ENCODE measurements at places on chromosomes 11 and 22. TPM values are rescaled to one million over a fixed set of nuclear protein-coding genes. Genes with fewer than 3 reads are reported as not detected.

- peak; percentile 58 for DNase-seq
These were observed 26.8 kb downstream of the PGM2L1 start for GRCh38 chr11:74371269-74372052.

GRCh38 chr11:32379719-32380118 lies 55.6 kb downstream of the WT1 start:
- no peak for DNase-seq

The NXPE2 gene
- total RNA-seq, result 0.11 TPM

The LIPT2 gene
- total RNA-seq, result 2.0 TPM

- DNase-seq, result no peak
These were observed 118.1 kb downstream of the ATM start for GRCh38 chr11:108340973-108341372.

The ANGPTL5 gene
- total RNA-seq, result not detected

- no peak for DNase-seq
These were observed 46.0 kb upstream of the ADSL start for GRCh38 chr22:40300316-40300715.

The ANO3 gene
- total RNA-seq, result 0.11 TPM

DNA sequence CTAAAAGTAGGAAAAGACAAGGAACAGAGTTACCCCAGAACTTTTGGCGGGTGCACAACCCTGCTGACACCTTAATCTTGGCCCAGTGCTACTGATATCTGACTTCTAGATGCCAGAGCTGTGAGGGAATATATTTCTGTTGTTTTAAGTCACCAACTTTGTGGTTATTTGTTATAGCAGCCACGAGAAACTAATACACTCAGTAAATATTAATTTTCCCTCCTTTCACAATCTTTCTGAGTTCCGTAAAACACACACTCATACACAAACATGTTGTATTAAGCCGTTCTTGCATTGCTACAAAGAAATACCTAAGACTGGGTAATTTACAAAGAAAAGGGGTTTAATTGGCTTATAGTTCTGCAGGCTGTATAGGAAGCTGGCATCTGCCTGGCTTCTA lies 16.1 kb upstream of the ZDHHC13 start:
- DNase-seq, result no peak

DNA sequence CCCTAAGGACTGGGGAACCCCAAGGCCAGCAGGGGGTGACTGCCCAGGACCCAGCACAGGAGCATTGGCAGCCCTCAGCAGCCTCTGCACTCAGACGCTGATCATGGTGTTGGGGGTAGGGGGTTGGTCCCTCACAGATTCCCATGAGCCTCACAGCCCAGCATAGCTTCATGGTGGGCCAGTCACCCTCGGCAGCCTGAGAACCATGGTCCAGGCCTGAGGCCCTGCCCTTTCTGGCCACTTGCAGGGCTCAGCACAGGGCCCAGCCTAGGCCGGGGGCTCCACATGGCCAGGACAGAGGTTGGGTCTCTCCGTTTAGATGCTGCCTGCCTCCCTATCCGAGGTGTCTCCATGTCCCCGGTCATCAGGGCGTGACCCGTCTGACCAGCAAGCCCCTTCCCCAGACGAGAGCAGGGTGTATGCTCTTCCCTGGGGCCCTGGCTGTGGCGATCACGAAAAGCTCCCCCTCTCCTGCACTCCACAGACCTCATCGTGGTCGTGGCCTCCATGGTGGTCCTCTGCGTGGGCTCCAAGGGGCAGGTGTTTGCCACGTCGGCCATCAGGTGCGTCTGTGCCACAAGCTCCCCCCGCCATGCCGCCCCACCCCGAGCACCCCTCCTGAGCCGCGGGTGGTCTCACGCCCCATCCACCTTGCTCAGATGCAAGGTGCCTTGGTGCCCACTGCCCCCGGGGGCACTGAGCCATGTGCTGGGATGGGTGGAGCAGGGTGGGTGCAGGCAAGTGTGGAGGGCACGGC lies 126.2 kb downstream of the KCNQ1 start:
- no peak for DNase-seq

GRCh38 chr22:42655693-42656092 lies 6.5 kb upstream of the CYB5R3 start:
- no peak for DNase-seq

DNA sequence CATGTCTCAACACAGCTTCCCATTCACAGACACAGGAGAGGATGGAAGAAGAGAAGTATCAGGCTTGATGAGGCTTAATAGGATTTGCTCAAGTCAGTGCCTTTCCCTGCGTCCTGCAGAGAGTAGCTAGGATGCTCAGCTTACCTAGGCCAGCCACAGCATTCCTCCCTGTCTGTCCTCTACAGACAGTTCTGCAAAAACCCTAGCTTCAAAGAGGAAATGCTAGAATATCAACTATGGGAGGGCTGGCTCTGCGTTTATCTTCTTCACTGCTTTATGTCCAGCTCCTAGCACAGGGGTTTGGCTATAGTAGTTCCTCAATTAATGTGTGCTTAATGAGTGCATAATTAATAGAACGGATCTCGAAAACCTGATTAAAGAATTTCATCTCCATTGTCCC lies 16.4 kb downstream of the KCNJ5 start:
- DNase-seq, result no peak

GRCh38 chr11:65147352-65148075 lies 13.2 kb upstream of the SYVN1 start:
- no peak for DNase-seq

GRCh38 chr11:61587541-61587941 lies 6.7 kb upstream of the SYT7 start:
- no peak for DNase-seq

The KLHL35 gene
- 0.87 TPM for total RNA-seq

The POLR2F gene
- 129 TPM for total RNA-seq

DNA sequence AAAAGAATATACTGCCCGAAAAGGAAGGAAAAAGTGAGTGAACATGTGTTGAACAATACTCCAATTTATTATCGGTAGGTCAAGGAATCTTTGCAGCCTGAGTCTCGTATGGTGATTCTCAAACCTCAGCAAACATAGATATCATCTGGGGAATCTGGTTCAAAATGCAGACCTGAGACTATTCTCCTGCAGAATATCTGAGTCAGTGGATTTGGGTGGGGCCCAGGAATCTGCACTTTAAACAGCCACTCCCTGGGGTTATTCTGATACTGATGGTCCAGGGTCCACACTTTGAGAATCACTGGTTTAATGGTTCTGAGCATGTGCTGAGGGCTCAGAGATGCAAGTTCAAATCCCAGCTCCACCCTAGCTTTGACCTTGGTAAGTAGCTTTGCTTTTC lies 53.6 kb upstream of the GRK3 start:
- DNase-seq, result no peak

The MMP7 gene
- total RNA-seq, result 8.4 TPM

- DNase-seq, result no peak
These were observed 12.0 kb upstream of the LAYN start for GRCh38 chr11:111528557-111528956.

The MN1 gene
- 98.6 TPM for total RNA-seq

- no peak for DNase-seq
These were observed 335.9 kb downstream of the BRD1 start for GRCh38 chr22:49491726-49492125.

GRCh38 chr11:78656327-78656726 lies 81.7 kb upstream of the NARS2 start:
- DNase-seq, result no peak

GRCh38 chr22:20651286-20651685 lies 122.6 kb upstream of the SERPIND1 start:
- DNase-seq, result no peak

DNA sequence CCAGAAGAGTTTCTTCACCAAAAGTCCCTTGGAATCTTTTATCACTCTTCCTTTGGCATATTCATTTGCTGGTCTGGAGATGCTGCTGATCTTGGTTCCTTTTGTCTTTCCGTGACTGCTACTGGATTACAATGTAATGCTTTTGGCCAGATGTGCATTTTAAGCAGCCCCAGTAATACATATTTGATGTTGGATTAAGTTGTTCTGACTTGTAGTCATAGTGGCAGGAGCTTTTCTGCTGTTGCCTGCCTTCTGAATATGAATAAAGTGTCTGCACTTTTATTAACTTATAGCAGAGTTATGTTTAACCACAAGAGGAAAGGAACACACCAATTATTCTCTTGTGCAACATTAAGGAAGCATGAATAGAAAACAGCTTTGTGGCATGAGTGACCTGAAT lies 360.0 kb upstream of the DDI1 start:
- no peak for DNase-seq

The TMEM121B gene
- 1.9 TPM for total RNA-seq

DNA sequence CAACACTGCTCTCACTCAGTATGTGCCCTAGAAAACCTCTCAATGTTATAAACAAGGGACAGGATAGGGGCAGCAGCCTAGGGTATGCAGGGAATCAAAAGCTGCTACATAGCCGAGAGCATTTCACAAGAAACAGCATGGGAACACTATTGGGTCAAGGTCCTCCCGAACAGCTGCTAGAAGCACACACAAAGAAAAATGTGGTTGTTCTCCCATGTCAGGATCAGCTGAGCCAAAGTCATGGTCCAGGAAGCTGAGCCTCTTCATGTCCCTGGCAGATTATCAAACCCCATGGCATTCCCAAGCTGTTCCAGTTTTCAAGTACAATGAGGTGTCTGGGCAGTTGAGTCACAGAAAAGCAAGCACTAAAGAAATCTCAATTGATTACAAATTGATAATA lies 21.0 kb upstream of the GDPD4 start:
- DNase-seq, result peak; percentile 95

The NELL1 gene
- total RNA-seq, result not detected

GRCh38 chr22:44399906-44400762 lies 87.4 kb upstream of the SHISAL1 start:
- DNase-seq, result no peak
